ENCODE measurements at places on chromosomes 1 and 21.

GRCh38 chr1:67144696-67145095 is 9.9 kb upstream of the C1orf141 start:
- no peak for ATAC-seq

- ATAC-seq: no peak
Measured at GRCh38 chr1:85612704-85613361, 32.3 kb downstream of the CCN1 start.

- no peak for ATAC-seq
Measured at GRCh38 chr1:200838676-200839445, 33.9 kb upstream of the GPR25 start.

GRCh38 chr1:16230744-16231143 is 6.2 kb downstream of the CPLANE2 start:
- no peak for ATAC-seq

GRCh38 chr1:3553166-3553939 is 58.0 kb downstream of the MEGF6 start:
- no peak for ATAC-seq

DNA sequence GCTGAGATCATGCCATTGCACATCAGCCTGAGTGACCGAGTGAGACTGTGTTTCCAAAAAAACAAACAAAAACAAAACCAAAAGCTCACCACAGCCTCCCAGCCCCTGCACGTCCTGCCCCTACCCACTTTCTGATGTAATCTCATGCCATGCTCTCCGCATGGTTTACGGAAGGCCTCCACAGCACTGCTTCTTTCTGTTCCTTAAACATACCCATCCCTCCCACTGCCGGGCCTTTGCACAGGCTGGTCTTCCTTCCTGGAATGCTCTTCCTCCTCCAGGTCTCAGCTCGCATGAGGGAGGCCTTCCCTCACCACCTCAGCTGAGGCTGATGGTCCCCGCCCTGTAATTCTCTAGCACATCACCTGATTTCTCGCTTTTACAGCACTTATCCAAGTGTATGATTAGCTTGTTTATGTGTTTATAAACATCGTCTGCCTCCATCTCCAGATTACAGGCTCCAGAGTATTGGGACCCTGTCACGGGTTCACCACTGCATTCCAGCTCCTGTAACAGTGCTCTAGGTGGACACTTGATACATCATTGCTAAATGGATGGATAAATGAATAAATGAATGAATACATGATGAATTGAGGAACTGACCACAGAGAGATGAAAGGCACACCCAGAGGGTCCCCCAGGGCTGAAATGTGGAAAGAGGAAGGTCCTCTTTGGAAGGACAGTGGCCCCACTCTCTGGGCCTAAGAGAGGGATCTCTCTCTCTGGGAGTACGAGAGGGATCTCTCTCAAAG is 22.1 kb downstream of the TCEA3 start:
- ATAC-seq: no peak

GRCh38 chr1:6180268-6180706 is at the start of gene CHD5:
TSS of gene CHD5 (minus strand) at chr1:6180321. CDS start at chr1:6180023, 298 bp downstream.
- ATAC-seq: peak; percentile 52

- ATAC-seq: no peak
Measured at GRCh38 chr1:21490774-21491487, 18.3 kb upstream of the ALPL start.

- peak; percentile 66 for ATAC-seq
Measured at GRCh38 chr1:163085041-163085903, 16.1 kb downstream of the RGS4 start.

GRCh38 chr1:14514739-14515138 is 83.7 kb upstream of the KAZN start:
- ATAC-seq: no peak

DNA sequence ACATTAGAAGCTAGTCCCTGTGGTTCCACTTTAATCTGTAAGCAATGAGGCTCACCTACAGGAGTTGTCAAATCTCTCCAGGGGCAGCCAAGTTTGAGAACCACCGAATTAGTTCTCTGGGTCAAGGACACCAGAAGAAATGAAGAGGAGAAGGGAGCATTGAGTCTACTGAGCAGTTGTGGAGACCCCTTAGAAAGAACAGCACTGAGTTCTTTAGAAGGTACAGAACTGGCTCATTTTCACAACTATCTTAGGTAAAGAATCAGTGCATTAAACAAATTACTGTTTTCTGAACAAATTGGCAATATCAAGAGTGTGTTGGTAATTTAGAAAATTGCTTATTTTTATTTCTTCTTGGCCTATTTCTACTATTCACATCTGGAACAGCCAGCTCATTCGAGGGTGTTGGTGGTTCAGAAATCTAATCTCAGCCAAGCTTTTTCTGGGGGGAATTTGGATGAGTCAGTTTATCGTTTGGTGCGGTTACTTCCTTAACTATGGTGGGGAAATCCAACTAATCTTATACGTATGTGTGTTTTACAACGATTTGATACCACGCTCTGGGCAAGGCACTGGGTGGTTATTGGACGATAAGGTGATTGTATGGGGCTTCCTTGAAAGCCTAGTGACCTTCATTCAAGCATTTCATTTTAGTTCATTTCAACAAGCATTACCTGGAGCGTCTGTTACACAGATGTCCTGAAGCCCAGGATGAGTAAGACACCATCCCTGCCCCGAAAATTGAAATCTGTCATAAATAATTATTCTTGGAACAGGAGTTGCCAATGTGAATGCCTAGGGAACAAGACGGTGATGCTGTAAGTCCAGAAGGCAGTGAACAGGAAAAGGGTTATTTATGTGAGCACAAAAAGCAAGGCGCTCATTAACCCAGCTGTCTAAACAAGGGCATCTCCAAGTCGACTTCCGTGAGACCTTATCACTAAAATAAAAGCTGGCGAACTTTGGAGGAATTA is 52.0 kb upstream of the TMPRSS2 start:
- no peak for ATAC-seq

GRCh38 chr21:34092262-34092921 is 19.0 kb downstream of the MRPS6 start:
- no peak for ATAC-seq

DNA sequence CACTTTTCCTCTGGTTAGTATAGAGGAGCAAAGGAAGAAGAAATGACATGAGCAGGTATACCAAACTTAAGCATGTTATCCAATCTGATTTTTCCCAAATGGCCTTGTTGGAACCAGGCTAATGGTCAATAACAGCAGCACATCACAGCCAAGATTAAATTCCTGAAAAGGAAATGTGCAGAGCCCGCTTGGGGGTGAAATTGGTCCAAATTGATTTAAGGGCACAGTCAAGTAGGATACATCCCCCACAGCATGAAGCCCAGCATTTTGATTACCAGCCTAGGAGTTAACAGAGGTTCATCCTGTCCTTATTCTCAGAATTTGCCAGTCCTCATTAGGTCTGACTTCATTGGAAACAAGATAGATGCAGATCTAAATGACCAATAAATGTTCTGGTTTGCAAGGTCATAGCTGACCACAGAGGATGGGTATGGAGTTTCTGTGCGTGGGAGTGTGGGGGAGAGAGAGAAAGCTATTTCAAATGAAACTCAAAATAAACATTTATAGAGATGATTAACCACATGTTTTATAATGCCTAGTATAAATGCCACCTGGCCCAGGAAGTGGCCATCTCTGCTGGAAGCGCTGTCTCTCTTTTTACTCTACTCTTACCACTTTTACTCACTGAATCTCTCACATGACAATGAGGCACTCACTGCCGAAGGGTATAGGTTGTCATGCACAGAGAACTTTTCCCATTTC is 38.7 kb downstream of the RGS5 start:
- ATAC-seq: no peak

- ATAC-seq: peak; percentile 0
Measured at GRCh38 chr1:25906644-25907300, 553 bp upstream of the STMN1 start.

- ATAC-seq: no peak
Measured at GRCh38 chr1:220184506-220184905, 87.7 kb downstream of the RAB3GAP2 start.

GRCh38 chr1:51861669-51862068 is 16.9 kb downstream of the NRDC start:
- ATAC-seq: no peak

DNA sequence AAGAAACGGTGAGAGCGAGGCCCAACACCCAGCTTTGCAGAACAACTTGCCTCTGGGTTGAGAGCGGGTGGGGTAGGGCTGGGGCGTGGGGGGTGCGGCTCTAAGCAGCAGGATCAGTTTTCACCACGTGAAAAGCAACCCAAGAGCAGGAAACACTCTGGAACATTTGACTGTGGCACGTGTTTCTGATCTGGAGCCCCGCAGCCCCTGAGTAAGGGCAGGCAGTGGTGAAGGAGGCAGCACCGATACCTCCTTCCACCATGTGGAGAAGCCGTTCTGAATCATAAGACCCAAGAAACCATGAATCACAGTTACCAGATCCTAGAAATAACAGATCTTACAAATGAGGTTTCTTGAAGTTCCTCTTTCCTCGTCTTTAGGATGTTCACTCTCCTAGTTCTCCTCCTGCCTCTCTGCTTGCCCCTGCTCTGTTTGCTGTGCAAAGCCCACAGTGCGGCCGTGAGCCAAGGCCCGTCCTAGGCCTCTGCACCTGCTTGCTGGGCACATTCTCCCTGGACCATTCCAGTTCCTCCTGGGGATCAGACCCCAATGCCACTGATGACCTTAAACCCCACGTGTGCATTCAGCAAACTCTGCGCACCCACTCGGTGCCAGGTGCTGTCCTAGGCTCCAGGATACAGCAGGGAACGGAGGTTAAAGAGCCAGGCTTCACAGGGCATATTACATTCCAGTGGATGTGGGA is 31.9 kb downstream of the SLC1A7 start:
- peak; percentile 21 for ATAC-seq

DNA sequence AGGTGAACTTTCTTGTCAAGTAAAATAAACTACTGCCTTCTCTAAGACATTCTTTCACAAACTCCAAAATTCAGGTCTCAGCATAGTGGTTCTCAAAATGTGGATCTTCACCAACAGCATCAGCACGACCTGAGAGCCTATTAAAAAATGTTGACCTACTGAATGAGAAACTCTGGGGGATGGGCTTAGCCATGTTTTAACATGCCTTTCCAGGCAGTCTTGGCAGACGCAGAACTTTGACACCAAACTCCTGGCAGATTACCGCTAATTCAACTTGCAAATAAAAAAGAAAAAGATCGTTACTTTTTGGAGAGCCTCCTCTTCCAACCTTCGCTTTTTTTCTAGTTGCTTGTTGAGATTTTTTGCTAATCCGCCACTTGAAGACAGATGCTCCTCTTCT is 35.1 kb downstream of the ARHGAP29 start:
- no peak for ATAC-seq

Measured in gastroesophageal sphincter (tissue), 4 donors.